Activated CD4-positive, alpha-beta T cell treated with anti-CD3 and anti-CD28 coated beads, Interleukin-2, amount 50 U/mL, for 4 hours (primary cell): ENCODE measurements at places on chromosomes 2 and 18.

DNA sequence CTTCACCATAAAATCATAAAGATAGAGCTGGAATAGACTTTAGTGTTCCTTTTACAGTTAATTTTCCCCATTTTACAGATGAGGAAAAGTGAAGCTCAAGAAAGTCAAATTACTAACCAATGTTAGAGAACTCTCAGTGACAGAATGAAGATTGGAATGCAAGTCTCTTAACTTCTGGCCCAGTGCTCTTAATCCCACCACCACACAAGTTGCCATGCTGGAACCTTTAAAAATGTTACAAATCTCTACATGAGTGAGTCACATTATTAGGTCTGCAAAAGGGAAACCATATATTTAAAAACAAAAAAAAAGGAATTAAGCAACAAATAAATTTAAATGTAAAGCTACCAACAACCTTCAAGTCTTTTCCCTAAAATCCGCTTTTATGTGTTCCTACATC, 3.5 kb downstream of the NCKAP1 start:
- DNase-seq: no peak

DNA sequence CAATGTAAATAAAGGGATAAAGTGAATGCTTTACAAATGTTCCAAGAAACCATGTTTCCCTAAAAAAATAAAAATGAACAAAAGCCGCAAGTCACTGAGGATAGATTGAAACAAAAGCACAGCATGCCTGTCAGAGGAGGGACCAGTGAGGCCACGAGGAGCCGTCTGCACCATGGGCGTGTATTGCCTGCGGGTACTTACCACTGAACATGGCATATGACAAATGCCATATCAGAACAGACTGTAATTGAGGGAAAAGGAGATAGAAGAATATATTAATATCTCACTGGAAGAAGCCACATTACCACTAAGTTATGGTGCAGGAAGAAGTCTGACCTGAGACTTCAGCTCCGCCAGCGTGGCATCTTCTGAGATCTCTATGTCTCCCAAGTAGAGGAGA, 75.8 kb downstream of the USP40 start:
- DNase-seq: no peak

DNA sequence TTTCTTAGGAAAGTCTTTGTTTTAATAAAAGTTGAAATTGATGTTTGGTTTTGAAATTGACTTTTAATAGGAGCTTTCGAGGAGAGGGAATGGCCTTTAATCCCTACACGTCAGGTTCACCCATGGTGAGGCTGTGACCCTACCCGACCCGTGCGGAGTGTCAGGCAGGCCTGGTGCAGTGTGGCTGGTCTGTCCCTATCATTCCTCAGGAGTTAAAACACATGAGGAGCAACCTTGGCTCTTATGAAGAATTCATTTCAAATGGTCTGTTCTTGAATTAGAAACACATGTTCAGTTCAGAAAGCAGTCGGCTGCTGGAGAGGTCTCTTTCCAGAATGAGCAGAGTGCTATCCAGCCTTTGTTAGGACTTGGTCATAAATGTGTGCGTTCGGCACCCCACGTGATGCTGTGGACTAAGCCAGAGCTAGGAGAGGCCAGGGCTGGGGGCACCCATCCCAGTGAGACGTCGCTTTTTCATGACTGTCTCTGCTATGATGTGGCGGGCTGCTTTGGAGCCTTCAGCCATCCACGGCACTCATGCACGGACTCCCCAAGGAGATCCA, 54.7 kb downstream of the EMILIN2 start:
- no peak for DNase-seq

DNA sequence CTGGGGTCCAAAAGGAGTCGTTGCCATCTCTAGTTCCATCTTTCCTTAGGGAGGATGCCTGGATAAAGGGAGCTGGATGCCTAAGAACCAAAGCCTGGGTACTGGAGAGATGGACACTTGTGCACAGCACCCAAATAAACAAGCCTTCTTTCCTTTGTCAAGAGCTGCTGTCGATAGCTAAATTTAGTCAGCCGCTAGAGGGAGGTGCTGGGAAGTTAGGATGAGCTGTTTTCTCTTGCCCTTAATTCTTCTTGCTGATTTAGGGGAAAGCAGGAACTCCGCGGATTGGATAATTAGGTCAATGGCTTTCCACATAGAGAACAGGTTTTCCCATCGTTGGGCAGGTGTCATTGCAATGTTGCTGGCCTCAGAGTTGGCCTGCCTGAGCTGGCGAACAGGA, 30.9 kb upstream of the SERPINB12 start:
- DNase-seq: no peak

GRCh38 chr18:67386032-67386431, 130.5 kb downstream of the DSEL start:
- no peak for DNase-seq

DNA sequence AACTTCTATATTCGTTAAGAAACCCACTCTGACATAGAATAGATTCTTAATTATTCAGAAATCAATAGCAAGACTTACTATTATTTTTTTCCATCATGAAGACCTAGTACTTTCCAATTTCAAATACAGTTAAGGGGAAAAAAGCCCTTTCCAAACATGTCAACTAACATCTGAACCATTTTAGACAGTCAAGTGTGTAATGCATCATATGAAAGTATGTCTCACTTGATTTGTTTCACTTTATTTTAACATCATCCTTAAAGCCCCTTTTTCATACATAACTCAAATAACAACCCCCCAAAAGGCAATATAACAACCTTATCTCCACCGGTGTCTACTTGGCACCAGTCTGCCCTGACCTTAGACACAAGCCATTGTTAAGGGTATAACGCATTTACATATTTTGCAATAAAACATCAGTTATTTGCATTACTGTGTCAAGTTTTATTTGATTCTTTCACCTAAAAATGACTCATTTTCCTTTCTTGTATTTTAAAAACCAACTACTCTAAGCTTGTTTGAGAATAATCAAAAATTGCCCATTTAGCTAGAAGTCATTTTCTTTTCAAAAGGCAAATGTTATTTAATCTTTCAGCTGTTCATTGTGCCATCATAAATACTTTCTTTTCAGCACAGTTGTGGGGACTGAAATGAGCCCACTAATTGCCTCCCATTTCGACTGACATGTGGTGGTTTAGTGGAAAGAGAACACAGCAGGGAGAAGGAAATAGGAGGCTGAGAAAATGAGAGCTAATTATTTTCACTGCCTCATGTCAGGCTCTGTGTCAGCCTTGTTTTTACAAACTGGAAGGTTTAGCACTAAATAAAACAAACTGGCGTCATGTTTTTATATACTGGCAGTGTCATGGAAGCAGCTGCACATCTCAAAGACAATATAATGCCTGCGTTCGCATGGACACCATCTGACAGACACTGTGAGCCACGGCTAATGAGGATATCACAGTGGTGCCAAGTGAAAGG, 104.7 kb upstream of the CDCA7 start:
- DNase-seq: no peak

- no peak for DNase-seq
These were observed 44.9 kb downstream of the RBBP8 start for GRCh38 chr18:22977847-22978701.

DNA sequence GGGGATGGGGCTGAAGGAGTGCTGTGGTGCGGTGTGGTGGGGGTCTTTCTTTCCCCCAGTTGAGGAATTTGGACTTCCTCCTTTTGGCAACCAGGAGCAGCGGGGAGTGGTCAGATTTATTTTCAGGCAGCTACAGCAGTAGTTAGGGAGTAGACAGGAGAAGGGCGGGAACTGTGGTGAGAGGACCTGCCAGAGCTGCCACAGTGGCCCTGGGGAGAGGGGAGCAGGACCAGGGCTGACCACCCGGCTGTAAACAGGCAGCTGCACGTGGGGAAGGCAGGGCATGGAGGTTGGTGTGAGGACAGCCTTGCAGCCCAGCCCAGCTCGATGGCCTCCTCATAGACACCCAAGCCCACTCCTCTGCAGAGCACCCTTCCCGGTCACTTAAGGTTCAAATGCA, 197.2 kb downstream of the GLI2 start:
- no peak for DNase-seq

DNA sequence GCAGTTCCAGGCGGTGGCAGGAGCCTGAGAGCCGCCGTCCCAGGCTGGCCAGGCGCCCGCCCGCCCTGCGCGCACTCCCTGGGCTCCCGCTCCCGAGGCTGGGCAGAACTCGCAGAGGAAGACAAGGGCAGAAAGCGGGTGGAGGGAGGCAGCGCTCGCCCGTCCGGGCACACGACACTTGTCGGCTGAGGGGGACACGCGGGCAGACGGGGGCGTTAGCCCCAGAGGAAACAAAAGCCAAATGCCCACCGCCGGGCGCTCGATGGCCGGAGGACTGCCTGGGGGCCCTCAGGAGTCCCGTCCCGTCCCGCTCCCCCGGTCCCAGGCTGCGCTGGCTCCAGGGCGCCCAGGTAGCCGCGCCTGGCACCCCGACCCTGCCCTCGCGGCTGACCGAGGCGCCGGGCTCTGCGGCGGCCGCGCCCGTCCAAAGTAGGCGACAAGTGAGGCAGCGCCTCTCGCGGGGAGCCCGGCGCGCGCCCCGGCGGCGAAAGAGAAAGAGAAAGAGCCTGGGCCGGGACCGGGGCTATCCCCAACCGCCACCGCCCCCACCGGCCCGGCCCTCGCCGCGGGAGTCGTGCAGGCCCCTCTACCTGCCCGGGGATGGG, 491 bp downstream of the L3MBTL4 start:
- DNase-seq: no peak

GRCh38 chr18:48388478-48388877, 20.7 kb downstream of the ZBTB7C start:
- no peak for DNase-seq

- DNase-seq: no peak
These were observed 34.4 kb downstream of the TEX51 start for GRCh38 chr2:126932966-126933710.

DNA sequence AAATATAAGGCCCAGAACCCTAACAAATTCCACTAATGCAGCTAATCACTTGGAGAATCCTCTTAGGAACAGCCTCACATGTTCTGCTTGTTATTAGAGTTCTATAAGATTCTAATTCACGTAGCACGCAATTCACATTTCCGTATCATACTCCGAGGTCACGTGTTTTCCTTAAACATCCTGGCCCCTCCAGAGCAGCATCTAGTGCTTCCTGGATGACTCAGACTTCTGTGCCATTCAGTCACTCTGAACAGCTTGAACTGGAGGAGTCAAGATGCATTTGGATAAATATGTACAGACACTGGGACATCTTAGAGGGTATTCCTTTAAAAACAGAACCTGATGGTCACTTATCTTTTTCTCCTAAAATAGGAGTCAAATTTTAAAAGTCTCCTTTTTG, 156.5 kb downstream of the MYO5B start:
- no peak for DNase-seq

- DNase-seq: no peak
These were observed 252.5 kb upstream of the HNRNPA3 start for GRCh38 chr2:176960061-176960460.

- DNase-seq: no peak
These were observed 676.3 kb downstream of the IRS1 start for GRCh38 chr2:226123300-226123699.

DNA sequence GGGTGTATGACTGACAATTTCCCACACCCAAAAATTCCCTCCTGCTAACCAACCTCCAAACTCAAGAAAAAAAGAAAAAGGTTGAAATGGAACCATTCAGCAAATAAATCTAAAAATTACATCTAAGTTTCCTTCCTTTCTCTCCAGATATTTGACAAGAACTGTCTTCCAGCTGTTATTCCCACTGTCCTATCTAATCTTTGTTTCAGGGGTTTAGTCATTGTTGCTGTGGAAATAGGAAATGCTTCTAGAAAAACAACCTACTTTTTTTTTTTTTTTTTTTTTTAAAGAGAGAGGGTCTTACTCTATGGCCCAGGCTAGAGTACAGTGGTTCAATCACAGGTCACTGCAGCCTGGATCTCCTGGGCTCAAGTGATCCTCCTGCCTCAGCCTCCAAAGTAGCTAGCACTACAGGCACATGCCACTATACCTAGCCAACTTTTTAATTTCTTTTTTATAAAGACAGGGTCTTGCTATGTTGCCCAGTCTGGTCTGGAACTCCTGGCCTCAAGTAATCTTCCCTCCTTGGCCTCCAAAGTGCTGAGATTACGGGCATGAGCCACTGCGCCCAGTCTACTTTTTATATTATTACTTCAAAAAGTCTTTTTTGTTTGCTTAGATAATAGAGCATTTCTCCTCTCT, 88.1 kb downstream of the ITSN2 start:
- DNase-seq: no peak

GRCh38 chr18:36771245-36771644, 57.6 kb downstream of the TPGS2 start:
- no peak for DNase-seq

DNA sequence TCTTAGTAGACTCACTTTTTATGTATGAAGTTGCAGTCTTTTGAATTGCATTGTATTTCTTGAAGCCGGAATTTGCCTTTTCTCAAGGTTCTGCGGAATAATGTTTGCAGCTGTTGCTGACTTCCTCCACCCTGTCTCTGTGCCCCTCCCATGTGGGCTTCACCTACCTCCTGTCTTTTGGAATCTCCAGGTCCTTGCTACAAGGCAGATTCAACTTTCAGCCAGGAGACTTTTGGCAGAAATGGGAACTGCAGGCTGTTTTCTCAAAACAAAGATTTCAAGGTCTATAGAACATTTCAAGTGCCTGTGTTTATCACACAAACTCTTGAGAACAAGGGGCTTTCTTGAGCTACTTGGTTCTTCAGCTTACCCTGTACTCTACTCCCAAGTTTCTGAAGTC, 25.6 kb downstream of the ZNF236 start:
- no peak for DNase-seq

GRCh38 chr18:48886520-48887293, 64.1 kb downstream of the SMAD7 start:
- DNase-seq: no peak

DNA sequence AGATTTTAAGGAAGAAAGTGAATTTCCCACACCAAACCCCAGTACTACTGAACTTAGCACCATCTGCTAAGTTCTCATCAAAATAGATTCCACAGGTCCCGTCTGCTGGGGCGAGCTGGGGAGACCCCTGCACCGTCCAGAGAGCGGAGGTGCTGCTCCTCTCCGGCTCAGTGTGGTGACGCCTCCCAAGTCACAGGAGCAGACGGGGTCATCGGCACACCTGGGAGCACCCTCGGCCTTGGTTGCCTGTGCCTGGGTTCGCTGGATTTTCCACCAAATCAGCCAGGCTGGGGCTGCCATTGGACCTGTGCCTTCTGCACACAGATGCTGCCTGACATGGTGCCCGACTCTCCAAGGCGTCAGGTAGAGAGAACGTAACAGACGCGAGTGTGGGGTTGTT, 141.3 kb downstream of the PXDN start:
- DNase-seq: no peak

DNA sequence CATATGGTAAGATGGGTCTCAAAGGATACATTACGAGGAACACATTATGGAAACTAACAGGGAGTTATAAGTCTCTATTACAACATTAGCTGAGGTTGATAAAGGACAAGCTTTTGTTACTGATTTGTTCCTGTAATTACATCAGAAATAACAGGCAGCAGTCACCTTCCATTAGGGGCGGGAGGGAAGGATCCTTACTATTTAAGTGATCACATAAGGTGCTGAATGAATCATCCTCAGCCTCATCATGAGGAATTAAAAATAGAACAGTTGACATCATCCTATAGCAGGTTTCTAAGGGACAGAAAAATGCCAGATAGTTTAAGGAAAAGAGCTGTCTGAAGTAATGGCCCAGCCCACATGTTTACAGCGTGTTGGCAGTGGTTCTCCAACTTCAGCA, 86.9 kb upstream of the MGAT5 start:
- DNase-seq: no peak
